ENCODE measurements at places on chromosomes 3 and 15.

- no peak for DNase-seq
Measured at GRCh38 chr3:65778968-65779367, 259.8 kb downstream of the MAGI1 start.

- no peak for DNase-seq
Measured at GRCh38 chr3:64260431-64260830, 35.2 kb upstream of the PRICKLE2 start.

DNA sequence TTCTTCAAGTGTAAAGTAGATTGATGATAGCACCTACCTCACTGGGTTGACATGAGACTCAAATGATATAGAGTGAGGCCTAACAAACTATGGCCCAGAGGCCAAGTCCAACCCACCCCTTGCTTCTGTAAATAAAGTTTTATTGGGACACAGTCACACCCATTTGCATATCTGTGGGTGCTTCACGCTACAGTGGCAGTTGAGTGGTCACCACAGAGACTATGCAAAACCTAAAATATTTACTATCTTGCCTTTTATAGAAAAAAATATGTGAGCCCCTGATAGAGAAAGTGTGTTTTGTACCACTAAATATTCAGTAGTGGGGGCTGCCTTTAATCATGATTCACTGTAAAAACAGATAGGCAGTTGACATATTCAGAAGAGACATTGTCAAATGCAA, 38.0 kb downstream of the ACAN start:
- no peak for DNase-seq

- no peak for DNase-seq
Measured at GRCh38 chr15:94306700-94307650, 75.6 kb downstream of the MCTP2 start.

- no peak for DNase-seq
Measured at GRCh38 chr3:197305854-197306253, 7.4 kb upstream of the DLG1 start.

GRCh38 chr3:11088831-11089230, 65.5 kb upstream of the HRH1 start:
- DNase-seq, result no peak

GRCh38 chr3:45355351-45355750, 33.0 kb upstream of the LARS2 start:
- no peak for DNase-seq

DNA sequence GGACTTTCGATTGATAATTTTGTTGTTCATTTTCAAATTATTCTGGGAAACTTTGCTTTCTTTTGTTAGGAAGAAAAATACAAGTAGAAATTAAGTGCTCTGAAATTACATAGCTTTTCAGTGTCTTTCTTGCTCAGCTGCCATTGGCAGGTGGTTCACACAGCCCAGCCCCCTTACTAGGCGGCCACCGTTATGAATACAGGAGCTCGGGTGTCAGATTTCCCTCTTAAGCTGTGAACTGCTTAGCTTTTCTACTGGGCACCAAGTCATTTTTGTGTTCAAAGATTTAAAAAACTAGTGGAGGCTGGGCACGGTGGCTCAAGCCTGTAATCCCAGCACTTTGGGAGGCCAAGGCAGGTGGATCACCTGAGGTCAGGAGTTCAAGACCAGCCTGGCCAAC, 55.2 kb downstream of the HMG20A start:
- peak; percentile 63 for DNase-seq

- no peak for DNase-seq
Measured at GRCh38 chr3:132573797-132574211, 23.3 kb upstream of the ACKR4 start.

- DNase-seq, result peak; percentile 26
Measured at GRCh38 chr3:150147776-150148175, 177.1 kb upstream of the PFN2 start.

DNA sequence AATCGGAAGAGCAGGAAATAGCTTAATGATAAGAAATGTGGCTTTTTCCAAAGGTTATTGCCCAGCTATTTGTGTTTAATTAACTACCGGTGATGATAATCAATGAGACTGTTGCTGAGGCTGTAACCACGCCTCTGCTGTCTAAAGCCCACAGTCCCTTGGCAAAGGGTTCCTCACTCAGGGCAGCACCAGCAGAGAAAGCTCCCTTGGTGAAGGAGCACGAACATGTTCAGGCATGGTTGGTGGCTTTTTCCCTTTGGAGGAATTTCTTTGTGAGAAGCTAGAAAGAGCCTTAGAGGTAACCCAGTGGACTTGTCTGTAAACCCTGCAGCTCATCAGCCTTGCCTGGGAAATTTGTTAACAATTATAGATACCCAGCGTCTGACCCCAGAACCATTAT, 7.5 kb upstream of the ST6GAL1 start:
- DNase-seq, result no peak

GRCh38 chr15:71709808-71710418, 100.4 kb upstream of the NR2E3 start:
- no peak for DNase-seq

GRCh38 chr15:93333796-93334195, 244.8 kb upstream of the RGMA start:
- no peak for DNase-seq

DNA sequence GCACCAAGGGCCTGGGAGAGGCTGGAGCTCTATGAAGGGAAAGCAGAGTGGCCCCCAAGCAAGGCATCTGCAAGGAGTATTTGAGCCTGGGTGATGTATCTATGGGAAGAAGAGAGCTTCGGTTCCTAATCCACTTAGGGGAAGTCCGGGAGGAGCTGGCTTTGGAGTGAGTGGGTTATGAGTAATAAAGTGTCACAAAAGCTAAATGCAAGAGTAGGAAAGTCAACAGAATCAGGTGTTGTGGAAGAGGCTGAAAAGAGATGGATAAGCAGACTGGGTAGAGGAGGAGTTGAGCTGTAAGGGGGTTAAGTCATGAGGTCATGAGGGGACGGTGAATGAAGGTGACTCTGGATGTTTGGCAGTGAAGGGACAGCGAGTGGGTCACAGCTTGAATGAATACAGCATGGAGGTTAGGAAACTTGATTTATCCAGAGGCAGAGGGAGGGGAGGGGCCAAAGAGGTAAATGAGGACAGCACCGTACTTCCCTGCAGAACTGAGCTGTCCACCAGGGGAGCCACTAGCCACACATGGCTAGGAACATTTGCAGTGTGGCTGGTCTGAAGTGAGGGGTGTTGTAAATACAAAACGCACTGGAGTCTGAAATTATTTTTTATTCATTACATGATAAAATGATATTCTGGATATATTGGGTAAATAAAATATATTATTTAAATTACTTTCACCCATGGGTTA, 83.3 kb downstream of the ADCY5 start:
- no peak for DNase-seq

- DNase-seq, result peak; percentile 24
Measured at GRCh38 chr3:149581681-149582370, 76.0 kb downstream of the WWTR1 start.

GRCh38 chr15:62565634-62566026, 400.5 kb upstream of the C2CD4B start:
- DNase-seq, result no peak

DNA sequence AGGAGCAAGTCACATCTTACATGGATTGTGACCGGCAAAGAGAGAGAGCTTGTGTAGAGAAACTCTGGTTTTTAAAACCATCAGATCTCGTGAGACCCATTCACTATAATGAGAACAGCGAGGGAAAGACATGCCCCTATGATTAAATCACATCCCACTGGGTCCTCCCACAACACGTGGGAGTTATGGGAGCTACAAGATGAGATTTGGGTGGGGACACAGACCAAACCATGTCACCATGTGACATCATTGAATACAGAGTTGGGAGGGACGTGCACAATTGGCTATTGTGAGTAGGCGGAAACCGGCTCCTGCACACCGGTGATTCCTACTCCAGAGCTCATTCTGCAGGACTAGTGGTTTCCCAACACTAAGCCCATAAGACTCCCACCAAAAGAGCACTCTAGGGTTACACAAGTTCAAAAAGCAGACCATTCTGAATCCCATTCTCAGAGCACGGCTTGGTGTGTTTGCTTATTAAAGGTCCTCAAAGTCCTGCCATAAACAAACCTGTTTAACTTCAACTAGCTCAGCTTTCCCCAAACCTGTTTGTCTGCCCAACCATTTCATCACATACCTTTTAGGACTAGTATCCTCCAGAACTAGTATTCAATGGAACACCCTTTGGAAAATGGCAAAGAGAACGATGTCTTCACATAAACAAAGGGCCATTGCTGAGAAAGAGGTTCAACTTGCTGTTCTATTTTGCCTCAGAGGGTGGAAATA, 167.6 kb downstream of the TLE3 start:
- DNase-seq, result no peak
